ENCODE measurements at places on chromosomes 6 and 20. TPM values are rescaled to one million over a fixed set of nuclear protein-coding genes. Genes with fewer than 3 reads are reported as not detected.

DNA sequence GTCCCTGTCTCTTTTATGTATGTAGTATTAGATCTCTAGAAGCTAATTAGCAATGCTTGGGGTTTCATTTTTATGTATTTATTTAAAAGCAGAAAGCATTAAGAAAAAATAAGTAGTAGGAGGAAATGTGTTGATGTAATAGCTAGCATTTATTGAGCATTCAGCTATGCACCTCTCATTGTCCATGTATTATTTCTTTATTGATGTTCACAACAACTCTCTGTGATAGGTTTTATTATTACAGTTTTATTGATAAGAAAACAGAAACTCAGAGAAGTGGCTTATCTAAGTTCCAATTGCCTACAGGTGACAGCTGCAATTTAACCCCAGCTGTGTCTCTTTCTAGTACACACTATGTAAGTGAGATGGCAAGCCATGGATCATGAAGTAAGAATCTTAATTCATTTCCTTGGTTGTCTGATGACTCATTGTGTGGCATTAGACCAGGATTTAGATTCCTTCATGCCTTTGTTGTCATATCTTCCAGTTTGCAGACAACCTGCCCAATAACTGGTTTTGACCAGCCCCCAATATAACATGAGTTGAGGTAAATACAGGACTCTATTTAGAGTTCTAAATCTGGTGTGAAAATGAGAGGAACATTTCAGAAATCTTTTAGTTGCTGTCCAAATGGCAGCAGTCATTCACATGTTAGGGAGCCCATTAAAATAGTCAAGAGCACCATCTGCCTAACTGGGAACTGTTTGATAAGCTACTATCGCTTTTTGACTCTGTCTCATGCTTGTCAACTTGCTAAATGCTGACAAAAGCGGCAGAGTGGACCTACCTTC, 170.8 kb upstream of the PHACTR1 start:
- H3K36me3 ChIP-seq, result no peaks in the 10 kb centered on the region
- no peak for DNase-seq
- no peaks in the 10 kb centered on the region for H3K4me1 ChIP-seq

DNA sequence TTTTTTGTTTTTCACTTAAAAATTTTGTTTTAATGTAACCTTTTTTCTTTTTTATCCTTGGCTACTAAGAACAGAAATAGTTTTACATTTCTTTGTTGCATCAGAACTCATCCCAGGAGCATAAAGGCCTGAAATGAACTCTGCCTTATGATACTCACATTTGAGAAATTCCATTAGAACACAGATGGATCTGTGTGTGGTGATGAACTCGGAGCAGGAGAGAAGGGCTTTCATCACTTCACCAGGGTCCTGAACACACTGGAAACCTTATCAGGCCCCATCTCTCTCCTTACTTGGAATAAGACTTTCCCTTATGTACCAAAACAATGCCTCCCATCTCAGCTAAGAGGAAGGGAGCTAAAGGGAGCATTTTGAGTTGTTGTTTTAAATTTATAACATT, 139.4 kb downstream of the PHF3 start:
- no peaks in the 10 kb centered on the region for H3K4me1 ChIP-seq
- no peak overlapping the region for H3K4me3 ChIP-seq
- no peak overlapping the region for H3K27ac ChIP-seq
- H3K36me3 ChIP-seq, result no peaks in the 10 kb centered on the region
- no peak for DNase-seq

DNA sequence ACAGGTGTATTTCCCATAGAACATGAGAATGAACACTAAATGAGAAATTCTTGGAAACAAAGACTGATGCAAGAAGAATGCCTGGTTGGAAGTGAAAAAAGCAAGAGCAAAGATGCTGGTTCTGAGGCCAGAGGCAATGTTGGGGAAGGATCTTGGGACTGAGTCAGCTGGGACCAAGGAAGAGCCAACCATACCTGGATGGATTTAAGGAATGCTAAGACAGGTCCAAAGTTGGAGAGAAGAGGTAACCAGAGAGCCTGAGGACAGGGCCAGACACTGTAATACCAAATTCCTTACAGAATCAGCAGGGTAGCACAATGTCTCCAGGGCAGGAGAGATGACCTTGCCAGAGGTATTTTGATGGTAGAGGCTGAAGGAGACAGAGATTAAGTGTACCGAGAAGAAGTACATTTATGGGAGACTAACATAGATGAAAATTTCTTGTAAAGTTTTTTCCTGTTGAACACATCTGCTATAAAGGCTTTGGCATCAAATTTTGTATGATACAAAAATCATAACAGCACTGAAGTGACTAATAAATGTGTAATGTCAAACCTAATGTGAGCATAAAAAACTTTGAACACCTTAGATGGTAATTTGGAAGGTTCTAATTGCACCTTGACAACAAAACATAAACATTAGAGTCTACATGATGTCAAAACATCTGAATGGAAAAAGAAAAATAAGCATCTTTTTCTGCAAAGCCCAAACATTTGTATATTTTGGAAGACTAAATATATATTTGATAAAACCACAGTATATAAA, 221.7 kb upstream of the MARCKS start:
- H3K27me3 ChIP-seq, result no peaks in the 10 kb centered on the region
- no peaks in the 10 kb centered on the region for H3K36me3 ChIP-seq
- no peak for DNase-seq
- H3K4me3 ChIP-seq, result no peak overlapping the region

GRCh38 chr6:112223070-112223861, 31.1 kb downstream of the LAMA4 start:
- peak overlapping the region; percentile 75 for H3K27ac ChIP-seq
- H3K4me1 ChIP-seq, result peaks cover 71% of the 10 kb centered on the region
- no peaks in the 10 kb centered on the region for H3K36me3 ChIP-seq
- no peaks in the 10 kb centered on the region for H3K27me3 ChIP-seq
- DNase-seq, result no peak

DNA sequence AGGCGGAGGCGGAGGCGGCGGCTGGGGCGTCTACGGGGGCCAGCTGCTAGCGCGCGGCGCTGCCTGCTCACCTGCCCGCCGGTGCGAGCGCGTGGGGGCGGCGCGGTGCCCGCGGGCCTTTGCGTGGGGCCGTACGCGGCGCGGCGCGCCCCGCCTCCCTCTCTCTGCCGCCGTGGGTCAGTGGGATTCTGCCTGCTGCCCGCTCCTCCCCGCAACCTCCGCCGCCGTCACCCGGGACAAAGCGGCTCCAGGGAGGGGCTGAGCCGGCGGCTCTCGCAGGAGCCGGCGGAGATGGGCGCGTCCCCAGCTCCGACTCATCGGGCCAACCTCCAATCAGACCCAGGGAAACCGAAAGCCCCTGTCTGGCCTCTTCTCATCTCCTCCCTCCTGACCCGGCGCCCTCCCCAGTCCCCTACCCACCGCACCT, at the start of gene RCAN2:
Gene RCAN2 (minus strand): TSS at position 249 of the 427 bp plus-strand sequence.
- H3K4me3 ChIP-seq, result peak within 1 kb of the TSS; percentile 77
- H3K27ac ChIP-seq, result peak within 1 kb of the TSS; percentile 91

DNA sequence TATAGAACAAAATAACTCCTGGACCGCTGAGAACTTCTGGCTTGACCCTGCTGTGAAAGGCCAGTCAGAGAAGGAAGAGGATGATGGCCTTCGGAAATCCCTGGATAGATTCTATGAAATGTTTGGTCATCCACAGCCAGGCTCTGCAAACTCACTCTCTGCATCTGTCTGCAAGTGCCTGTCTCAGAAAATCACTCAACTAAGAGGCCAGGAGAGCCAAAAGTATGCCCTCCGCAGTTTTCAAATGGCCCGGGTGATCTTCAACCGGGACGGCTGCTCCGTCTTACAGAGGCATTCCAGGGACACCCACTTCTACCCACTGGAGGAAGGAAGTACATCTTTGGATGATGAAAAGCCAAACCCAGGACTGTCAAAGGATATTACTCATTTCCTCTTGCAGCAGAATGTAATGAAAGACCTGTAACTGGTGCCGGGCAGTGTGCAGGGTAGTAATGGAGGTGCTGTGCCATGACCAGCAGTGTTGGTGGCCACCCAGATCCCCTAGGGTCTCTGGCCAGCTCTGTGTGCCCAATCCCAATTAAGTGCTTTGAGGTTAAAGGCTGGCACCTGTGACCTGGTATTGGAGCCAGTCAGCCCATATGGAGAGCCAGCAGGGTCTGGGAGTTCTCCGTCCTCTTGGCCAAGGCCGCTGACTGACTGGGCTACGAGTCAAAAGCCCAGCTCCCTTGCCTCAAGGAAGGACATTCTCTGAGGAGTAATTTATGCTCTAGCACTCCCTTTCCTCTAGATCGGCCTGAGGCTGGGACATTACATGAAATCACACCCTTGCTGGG, 87.1 kb downstream of the TRMT6 start:
- H3K4me3 ChIP-seq, result no peak overlapping the region
- H3K27ac ChIP-seq, result no peak overlapping the region
- no peak for DNase-seq
- no peaks in the 10 kb centered on the region for H3K4me1 ChIP-seq

GRCh38 chr20:37559312-37560027, 31.8 kb upstream of the BLCAP start:
- H3K27ac ChIP-seq, result no peak overlapping the region
- peaks cover 5% of the 10 kb centered on the region for H3K4me1 ChIP-seq
- H3K36me3 ChIP-seq, result no peaks in the 10 kb centered on the region

DNA sequence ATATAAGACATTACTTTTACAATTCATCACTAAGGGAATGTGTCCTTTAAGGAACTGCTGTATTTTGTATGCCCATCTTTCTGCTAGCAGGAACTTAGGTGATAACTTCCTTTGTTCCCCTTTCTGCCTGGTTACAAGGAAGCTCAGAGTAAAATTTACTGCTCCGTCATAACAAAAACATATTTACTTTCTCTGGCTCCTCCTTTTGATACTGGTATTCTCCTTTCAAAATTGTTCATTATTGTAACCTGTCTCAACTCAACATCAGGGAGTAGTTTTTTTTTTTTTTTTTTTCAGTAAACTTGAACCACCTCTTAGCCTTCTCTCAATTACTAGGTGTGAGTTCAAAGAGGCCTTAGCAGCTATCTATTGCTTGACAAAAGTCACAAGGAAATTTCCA, 37.1 kb downstream of the RIPOR2 start:
- no peaks in the 10 kb centered on the region for H3K27me3 ChIP-seq
- H3K36me3 ChIP-seq, result no peaks in the 10 kb centered on the region
- no peak overlapping the region for H3K4me3 ChIP-seq

DNA sequence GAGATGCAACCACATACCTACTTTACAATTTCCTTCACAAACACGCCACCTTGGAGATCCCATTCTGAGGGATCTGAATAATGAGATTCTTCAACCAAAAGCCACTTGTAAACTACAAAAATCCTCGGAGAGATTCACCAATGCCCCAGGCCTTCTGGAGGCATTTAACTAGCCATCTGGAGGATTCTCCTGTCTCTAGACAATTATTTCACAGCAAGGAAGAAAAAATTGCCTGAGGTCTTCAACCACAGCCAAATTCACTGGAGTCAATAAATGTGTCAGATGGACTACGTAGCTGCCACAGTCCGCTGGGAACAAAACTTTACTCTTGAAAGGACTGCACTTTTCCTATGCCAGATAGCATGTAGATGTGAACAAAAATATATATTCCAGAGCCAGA, 19.0 kb upstream of the DCDC2 start:
- no peak overlapping the region for H3K4me3 ChIP-seq
- no peak overlapping the region for H3K27ac ChIP-seq
- no peaks in the 10 kb centered on the region for H3K27me3 ChIP-seq

DNA sequence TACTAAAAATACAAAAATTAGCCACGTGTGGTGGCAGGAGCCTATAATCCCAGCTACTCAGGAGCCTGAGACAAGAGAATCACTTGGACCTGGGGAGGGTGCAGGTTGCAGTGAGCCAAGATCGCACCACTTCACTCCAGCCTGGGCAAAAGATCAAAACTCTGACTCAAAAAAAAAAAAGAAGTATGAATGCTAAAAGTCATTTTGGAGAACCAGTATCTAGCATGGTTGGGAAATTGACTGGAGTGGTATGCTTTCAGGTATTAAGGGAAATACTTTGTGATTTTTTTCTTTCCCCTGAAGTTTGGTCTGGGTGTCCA, 30.1 kb downstream of the PCMT1 start:
- no peaks in the 10 kb centered on the region for H3K27me3 ChIP-seq
- H3K4me3 ChIP-seq, result no peak overlapping the region
- no peak overlapping the region for H3K27ac ChIP-seq
- no peak for DNase-seq
- H3K4me1 ChIP-seq, result no peaks in the 10 kb centered on the region

DNA sequence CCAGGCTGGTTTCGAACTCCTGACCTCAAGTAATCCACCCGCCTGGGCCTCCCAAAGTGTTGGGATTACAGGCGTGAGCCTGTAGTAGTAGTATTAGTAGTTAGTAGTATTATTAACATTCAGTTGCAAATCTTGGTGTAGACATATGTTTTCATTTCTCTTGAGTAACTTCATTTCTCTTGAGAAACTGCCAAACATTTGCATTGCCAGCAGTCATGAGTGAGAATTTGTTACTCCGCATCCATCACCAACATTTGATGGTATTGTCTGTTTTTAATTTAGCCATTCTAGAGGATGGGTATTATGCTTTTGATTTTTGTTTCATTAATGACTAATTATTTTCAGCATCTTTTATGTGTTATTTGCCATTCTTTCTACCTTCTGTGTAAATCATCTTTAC, 1.5 kb upstream of the ERVFRD-1 start:
- H3K4me3 ChIP-seq, result no peak overlapping the region
- H3K36me3 ChIP-seq, result no peaks in the 10 kb centered on the region
- H3K27ac ChIP-seq, result no peak overlapping the region
- DNase-seq, result no peak
- no peaks in the 10 kb centered on the region for H3K4me1 ChIP-seq

- no peaks in the 10 kb centered on the region for H3K4me1 ChIP-seq
- H3K27me3 ChIP-seq, result no peaks in the 10 kb centered on the region
- DNase-seq, result no peak
- H3K27ac ChIP-seq, result no peak overlapping the region
- no peak overlapping the region for H3K4me3 ChIP-seq
- H3K36me3 ChIP-seq, result no peaks in the 10 kb centered on the region
Measured at GRCh38 chr6:84618836-84619235, 145.6 kb downstream of the TBX18 start.

GRCh38 chr6:145480024-145480423, 255.3 kb downstream of the EPM2A start:
- no peaks in the 10 kb centered on the region for H3K27me3 ChIP-seq
- H3K4me1 ChIP-seq, result no peaks in the 10 kb centered on the region
- no peak overlapping the region for H3K4me3 ChIP-seq
- H3K27ac ChIP-seq, result no peak overlapping the region
- no peak for DNase-seq

Gene CAPN11
- total RNA-seq, result 0.57 TPM

Gene SLC2A10
- total RNA-seq, result 3.1 TPM

Gene LTB
- 1.5 TPM for total RNA-seq

Gene PSMG4
- total RNA-seq, result 36.0 TPM

Gene SLC16A10
- 1.2 TPM for total RNA-seq

Gene PPIL6
- 3.6 TPM for total RNA-seq

Gene GSTA4
- total RNA-seq, result 86.4 TPM

Gene BEND6
- 2.4 TPM for total RNA-seq

Gene GGT7
- 1.8 TPM for total RNA-seq

Measured in esophagus squamous epithelium (tissue), 5 donors.